RWPE2 (cell line): ENCODE measurements at places on chromosomes 1 and 21.

- no peaks in the 10 kb centered on the region for H3K27me3 ChIP-seq
- H3K4me1 ChIP-seq: peaks cover 32% of the 10 kb centered on the region
- H3K27ac ChIP-seq: peak within 1 kb of the TSS; percentile 98
- no peak for DNase-seq
- H3K36me3 ChIP-seq: peaks cover 42% of the 10 kb centered on the region
These were observed at the start of gene GJB3 for GRCh38 chr1:34781071-34781843. TSS of gene GJB3 (plus strand) at chr1:34781214. CDS start at chr1:34784763, 3,549 bp downstream.

GRCh38 chr21:21046063-21046462 is 47.9 kb downstream of the NCAM2 start:
- no peak for DNase-seq
- H3K4me3 ChIP-seq: no peak overlapping the region
- no peaks in the 10 kb centered on the region for H3K4me1 ChIP-seq
- H3K36me3 ChIP-seq: no peaks in the 10 kb centered on the region
- H3K27me3 ChIP-seq: peaks cover 4% of the 10 kb centered on the region

GRCh38 chr1:63898428-63899196 is 124.8 kb downstream of the ROR1 start:
- DNase-seq: no peak
- no peak overlapping the region for H3K4me3 ChIP-seq
- peaks cover 9% of the 10 kb centered on the region for H3K4me1 ChIP-seq
- no peak overlapping the region for H3K27ac ChIP-seq
- H3K36me3 ChIP-seq: no peaks in the 10 kb centered on the region
- no peaks in the 10 kb centered on the region for H3K27me3 ChIP-seq

- H3K4me1 ChIP-seq: no peaks in the 10 kb centered on the region
- H3K27me3 ChIP-seq: no peaks in the 10 kb centered on the region
- H3K36me3 ChIP-seq: peaks cover 12% of the 10 kb centered on the region
- no peak overlapping the region for H3K4me3 ChIP-seq
- H3K27ac ChIP-seq: no peak overlapping the region
These were observed 41.8 kb downstream of the IARS2 start for GRCh38 chr1:220135755-220136154.

DNA sequence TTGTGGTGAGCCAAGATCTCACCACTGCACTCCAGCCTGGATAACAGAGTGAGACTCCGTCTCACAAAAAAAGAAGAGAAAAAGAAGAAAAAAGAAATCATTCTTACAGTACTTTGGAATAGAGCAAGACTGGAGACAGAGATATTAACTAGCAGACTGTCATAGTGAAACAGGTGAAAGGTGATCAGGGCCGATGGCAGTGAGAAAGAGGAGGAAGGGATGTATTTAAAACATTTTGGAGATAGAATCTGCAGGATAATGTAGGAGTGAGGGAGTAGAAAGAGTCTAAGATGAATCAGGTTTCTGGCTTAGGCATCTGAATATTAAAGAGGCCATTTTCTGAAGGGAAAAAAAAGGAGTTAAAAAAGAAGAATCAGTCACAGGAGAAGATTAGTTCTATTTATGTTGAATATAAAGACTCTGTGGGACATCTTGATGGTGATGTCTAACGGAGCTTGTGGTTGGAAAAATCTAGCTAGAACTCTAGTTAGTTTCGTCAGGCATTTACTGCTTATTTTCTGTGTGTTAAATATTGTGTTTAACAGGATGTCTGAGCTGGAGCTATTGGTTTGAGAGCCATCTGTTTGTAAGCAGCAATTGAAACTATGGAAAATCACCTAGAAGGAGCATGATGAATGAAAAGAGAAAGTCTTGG is 28.4 kb downstream of the BCL9 start:
- DNase-seq: no peak
- H3K4me3 ChIP-seq: no peak overlapping the region
- no peaks in the 10 kb centered on the region for H3K27me3 ChIP-seq
- no peaks in the 10 kb centered on the region for H3K36me3 ChIP-seq
- no peak overlapping the region for H3K27ac ChIP-seq
- no peaks in the 10 kb centered on the region for H3K4me1 ChIP-seq

GRCh38 chr1:181010789-181011188 is 11.9 kb downstream of the STX6 start:
- H3K36me3 ChIP-seq: peaks cover 23% of the 10 kb centered on the region; the same call in 1 of the 2 replicates
- no peak overlapping the region for H3K27ac ChIP-seq
- H3K27me3 ChIP-seq: no peaks in the 10 kb centered on the region
- no peak for DNase-seq
- H3K4me1 ChIP-seq: no peaks in the 10 kb centered on the region
- H3K4me3 ChIP-seq: no peak overlapping the region

- no peak overlapping the region for H3K4me3 ChIP-seq
- DNase-seq: no peak
- no peaks in the 10 kb centered on the region for H3K27me3 ChIP-seq
These were observed 482.4 kb downstream of the NPHP4 start for GRCh38 chr1:5509664-5510452.

DNA sequence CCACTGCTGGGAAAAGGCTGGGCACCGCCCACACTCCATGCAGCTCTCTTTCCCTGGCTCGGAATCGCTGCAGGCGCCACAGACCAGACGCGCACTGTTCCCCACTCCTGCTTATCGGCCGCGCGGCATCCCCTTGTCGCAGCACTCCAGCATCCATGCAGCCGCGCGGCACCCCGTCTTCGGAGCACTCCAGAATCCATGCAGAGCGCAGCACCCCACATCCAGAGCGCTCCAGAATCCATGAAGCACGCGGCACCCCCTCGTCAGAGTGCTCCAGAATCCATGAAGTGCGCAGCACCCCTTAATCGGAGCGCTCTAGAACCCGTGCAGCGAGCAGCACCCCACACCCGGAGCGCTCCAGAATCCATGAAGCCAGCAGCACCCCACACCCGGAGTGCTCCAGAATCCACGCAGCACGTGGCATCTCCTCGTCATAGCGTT is 9.5 kb downstream of the TFF3 start:
- H3K27me3 ChIP-seq: no peaks in the 10 kb centered on the region
- no peak for DNase-seq
- H3K36me3 ChIP-seq: no peaks in the 10 kb centered on the region
- H3K4me3 ChIP-seq: no peak overlapping the region
- H3K4me1 ChIP-seq: no peaks in the 10 kb centered on the region
- H3K27ac ChIP-seq: no peak overlapping the region

- H3K4me3 ChIP-seq: no peak overlapping the region
- H3K27ac ChIP-seq: no peak overlapping the region
- DNase-seq: no peak
- H3K4me1 ChIP-seq: no peaks in the 10 kb centered on the region
- no peaks in the 10 kb centered on the region for H3K36me3 ChIP-seq
These were observed 382.9 kb upstream of the B3GALT2 start for GRCh38 chr1:193569096-193569982.

DNA sequence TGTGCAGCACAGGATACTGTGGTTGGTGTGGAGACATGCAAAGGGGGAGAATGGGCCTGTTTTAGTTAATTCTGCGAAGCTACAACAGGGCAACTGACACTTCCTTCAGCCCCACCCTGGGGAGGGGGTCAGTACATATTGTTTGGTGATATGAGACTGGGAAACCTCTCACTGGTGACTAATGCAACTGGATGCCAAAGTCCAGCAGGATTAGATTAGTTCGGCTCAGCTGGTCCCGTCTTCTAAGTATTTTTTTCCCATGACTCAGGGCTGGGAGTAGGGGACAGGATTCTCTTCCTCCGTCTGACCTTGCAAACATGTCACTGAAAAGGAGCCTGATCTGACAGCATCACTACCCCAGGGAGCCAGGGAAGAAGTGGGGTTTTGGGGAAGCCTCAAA is 43.0 kb downstream of the PLXNA2 start:
- no peaks in the 10 kb centered on the region for H3K27me3 ChIP-seq
- DNase-seq: no peak
- peak overlapping the region; percentile 77 for H3K27ac ChIP-seq
- H3K4me3 ChIP-seq: no peak overlapping the region
- peaks cover 36% of the 10 kb centered on the region for H3K4me1 ChIP-seq
- H3K36me3 ChIP-seq: peaks cover 16% of the 10 kb centered on the region

- H3K4me3 ChIP-seq: no peak overlapping the region
- no peaks in the 10 kb centered on the region for H3K27me3 ChIP-seq
These were observed 10.3 kb downstream of the DONSON start for GRCh38 chr21:33578214-33578613.

GRCh38 chr1:119686661-119687060 is 25.1 kb upstream of the PHGDH start:
- peaks cover 21% of the 10 kb centered on the region for H3K4me1 ChIP-seq
- peak overlapping the region; percentile 75 for H3K27ac ChIP-seq
- no peaks in the 10 kb centered on the region for H3K36me3 ChIP-seq
- peak; percentile 80 for DNase-seq
- H3K4me3 ChIP-seq: no peak overlapping the region

DNA sequence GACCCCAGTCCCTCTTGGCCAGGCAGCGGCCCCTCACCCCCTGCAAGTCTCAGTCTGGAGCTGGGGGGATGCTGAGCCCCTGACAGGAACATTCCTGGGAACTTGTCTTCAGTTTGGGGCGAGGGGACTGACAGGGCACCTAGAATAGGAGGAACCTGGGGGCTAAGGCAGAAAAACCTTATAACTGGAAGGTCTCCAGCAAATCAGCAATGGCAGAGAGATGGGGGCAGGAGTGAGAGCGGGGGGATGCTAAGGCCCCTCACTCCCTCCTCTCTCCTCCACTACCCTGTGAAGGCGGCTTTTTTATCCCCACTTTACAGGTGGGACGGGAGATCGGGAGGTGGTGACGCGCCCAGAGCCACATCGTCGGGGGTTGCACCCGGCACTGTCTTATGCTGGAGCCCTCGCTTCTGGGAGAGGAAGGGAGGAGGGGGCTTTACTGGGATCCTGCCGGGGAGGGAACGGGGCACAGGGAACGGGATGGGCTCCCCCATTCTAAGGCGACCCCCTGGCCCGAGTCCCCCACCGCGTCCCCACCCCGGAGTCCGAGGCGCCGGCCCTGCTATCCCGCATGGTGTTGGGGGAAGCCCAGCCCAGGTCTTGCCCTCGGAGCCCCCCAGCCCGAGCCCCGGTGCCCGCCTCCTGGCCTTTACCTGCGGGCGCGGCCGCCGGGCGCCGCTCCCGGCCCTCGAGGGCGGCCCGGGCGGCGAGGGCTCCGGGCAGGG is 456 bp downstream of the COL8A2 start:
- no peaks in the 10 kb centered on the region for H3K36me3 ChIP-seq
- H3K4me1 ChIP-seq: no peaks in the 10 kb centered on the region
- no peak for DNase-seq
- H3K27ac ChIP-seq: no peak overlapping the region
- peaks cover 3% of the 10 kb centered on the region for H3K27me3 ChIP-seq

DNA sequence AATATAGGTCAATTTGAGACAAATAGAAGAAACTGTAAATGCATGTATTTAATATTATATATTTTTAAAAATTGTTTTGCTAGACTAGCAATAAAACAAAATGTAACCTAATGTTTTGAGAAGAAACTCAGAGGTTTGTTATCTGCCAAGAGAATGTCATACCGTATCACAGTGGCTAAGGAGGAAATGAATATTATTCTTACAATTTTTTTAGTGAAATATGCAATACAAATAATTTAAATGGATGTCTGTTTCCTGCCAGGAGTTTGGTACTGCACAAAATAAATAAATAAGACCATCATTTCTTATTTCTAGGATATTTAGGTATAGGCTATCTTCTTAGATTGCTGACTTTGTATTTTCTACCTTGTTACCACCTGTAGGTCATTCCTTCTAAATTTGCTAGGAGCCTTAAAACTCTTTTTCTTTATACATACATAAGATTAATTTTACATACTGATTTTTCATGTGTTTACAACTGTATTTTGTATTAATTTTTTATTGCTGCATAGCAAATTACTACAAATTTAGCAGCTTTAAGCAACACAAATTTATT is 113.6 kb downstream of the NEK7 start:
- peak overlapping the region; percentile 71 for H3K27ac ChIP-seq
- no peak for DNase-seq
- no peaks in the 10 kb centered on the region for H3K27me3 ChIP-seq
- H3K4me3 ChIP-seq: no peak overlapping the region
- peaks cover 46% of the 10 kb centered on the region for H3K4me1 ChIP-seq

DNA sequence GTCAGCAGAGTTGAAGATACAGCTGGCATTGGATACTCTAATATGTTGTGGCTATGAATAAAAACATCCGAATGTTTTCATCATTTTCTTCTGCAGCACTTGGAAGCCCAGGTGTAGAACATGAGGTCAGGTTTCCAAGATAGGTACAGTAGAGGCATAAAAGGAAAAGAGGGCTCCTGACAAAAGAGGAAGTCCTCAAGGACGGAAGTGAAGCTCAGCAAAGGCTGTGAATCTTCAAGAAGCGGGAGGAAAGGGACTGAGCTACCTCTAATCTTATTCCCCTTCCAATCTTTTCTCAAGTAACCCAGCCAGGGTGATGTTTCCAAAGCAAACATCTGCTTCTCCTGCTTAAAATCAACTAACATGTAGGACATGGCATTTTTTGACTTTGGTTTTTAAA is 4.4 kb upstream of the PIK3C2B start:
- no peaks in the 10 kb centered on the region for H3K36me3 ChIP-seq
- no peaks in the 10 kb centered on the region for H3K27me3 ChIP-seq
- DNase-seq: no peak
- peaks cover 4% of the 10 kb centered on the region for H3K4me1 ChIP-seq
- no peak overlapping the region for H3K27ac ChIP-seq

GRCh38 chr1:154199563-154199879 is 6.6 kb downstream of the CFAP141 start:
- H3K4me3 ChIP-seq: no peak overlapping the region
- H3K36me3 ChIP-seq: no peaks in the 10 kb centered on the region
- H3K27ac ChIP-seq: no peak overlapping the region
- H3K4me1 ChIP-seq: peaks cover 5% of the 10 kb centered on the region
- no peak for DNase-seq
- no peaks in the 10 kb centered on the region for H3K27me3 ChIP-seq

DNA sequence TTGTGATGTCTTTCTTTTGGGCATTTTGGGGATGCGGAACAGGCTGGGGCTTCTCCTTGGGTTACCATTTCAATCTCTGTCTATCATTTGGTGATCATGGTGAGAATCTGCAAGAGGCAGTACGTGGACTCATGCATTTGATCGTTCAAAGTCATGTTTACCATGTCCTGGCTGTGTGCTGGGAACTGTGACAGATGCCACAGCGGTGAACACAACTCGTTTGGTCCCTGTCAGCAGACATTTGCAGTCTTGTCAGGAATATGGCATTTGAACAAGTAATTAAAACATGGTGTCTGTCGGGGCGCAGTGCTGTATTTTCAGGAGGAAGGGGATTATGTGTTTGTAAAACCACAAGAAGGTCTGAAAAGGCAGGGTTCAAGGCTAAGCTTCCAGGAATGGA is 103.3 kb upstream of the IGSF21 start:
- DNase-seq: no peak
- H3K27me3 ChIP-seq: no peaks in the 10 kb centered on the region
- H3K4me3 ChIP-seq: no peak overlapping the region
- no peaks in the 10 kb centered on the region for H3K4me1 ChIP-seq
- no peaks in the 10 kb centered on the region for H3K36me3 ChIP-seq

DNA sequence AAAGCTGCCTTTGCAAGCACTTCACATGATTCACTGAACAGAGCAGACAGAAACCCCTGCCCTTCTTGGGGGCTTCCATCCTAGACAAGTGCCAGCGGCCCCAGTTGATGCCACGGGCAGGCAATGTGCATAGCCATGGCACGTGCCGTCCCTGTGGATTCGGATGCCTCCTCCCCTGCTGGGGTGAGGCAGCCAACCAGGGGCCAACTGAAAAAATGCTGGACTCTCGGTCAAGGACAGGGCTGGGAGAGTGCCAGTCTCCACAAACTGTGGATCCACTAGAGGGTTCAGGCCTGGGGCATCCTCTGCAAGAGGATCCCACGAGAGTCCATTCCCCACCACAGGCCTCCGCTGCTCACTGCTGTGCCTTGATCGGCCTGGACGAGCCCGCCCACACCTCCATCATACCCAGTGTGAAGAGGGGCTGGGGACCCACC is 3.8 kb downstream of the JMJD4 start:
- no peaks in the 10 kb centered on the region for H3K4me1 ChIP-seq
- no peak for DNase-seq
- no peaks in the 10 kb centered on the region for H3K36me3 ChIP-seq
- H3K27ac ChIP-seq: no peak overlapping the region
